Activated T-cell treated with anti-CD3 and anti-CD28 coated beads, Interleukin-2, amount 50 U/mL, for 1 hour (primary cell): ENCODE measurements at places on chromosomes 3 and 15.

DNA sequence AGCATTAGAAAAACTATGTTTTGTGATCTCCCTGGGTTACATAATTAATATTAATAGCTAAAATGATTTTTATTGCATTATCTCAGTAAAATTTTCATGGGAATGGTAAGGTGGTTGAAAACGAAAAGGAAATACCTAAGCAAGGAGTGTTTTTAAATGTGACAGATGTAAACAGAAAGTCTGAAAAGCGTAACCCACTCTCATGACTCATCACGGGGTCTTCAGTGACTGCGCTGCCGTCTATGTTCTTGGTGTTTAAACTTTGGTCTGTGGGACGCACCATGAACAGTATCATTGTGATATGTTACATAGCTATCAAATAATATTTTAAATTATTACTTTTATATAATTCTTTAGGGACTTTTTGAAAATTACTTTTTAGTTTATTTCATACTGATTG, 19.8 kb downstream of the LRCH3 start:
- no peak for DNase-seq

DNA sequence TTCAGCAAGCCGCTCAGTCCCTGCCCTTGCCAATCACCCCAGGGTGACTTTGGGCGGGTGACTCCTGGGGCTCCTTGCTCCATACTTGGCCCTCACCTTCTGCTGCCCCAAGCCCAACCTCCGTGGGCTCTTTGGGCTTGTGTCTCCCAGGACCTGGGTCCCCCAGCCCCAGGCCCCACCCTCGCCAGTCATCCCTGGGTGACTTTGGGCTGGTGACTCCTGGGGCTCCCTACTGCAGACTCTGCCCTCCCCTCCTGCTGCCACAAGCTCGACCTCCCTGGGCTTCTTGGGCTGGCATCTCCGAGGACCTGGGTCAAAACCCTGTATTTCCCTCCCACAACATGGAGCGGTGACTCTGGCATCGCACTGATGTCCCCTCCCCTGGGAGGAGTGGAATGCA, 151.5 kb downstream of the GOLGA6L4 start:
- no peak for DNase-seq

DNA sequence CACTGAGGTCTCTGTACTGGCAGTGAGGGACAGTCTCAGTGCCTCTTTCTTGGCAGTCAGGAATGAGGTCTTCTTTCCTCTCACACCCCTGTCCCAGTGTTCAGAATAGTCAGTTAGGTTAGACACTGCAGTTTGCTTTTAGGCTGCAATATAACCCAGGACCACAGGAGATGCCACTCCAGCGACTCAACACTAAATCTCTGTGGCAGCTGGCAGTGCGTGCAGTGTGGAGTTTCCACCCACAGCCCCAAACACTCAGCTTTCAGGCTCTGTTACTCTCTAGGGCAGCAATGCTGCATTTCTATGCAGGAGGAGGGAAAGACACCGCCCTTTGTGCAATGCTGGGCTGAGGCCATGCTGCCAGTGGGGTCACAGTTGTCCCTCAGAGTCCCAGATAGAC, 150.2 kb upstream of the SUCLG2 start:
- no peak for DNase-seq

- DNase-seq: no peak
Measured at GRCh38 chr3:162610261-162610660, 1113.7 kb downstream of the OTOL1 start.

DNA sequence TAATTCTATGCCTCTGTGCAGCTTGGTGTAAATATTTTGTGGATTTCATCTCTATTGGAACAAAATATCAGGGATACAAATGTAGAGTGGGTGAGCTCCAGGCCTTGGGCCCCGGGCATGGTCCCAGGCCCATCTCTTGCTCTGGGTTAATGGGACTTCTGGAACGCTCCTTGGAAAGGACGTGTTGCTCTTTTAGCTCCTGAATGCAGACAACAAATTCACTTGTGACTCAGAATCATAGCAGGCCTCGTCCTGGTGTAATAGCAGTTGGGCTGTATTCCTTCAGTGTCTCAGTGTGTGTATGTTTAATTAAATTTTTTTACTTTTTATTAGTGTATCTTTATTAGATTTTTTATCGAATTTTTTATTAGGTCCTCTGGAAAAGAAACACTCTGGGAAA, 266.7 kb upstream of the C2CD4B start:
- DNase-seq: no peak

- no peak for DNase-seq
Measured at GRCh38 chr3:25581823-25582222, 82.9 kb downstream of the TOP2B start.

- no peak for DNase-seq
Measured at GRCh38 chr3:114104414-114104813, 47.9 kb downstream of the QTRT2 start.

DNA sequence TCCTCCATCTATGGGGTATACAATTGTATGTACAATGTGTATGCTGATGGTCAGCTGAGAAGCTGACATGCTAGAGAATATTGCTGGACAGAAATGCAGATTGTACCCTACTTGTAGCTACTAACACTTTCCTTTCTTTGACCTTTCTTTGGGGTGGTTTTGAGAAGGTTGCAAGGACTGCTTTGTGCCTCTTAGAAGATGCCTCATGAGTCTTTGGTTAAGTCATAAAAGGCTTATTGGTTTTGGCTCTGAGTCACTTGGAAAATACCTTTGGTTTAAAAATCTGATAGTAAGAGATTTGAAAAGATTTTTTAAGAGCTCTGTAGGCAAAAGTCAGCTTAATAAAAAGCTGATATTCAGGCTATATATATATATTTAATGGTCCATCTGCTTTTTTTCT, 71.5 kb downstream of the ZMAT3 start:
- DNase-seq: no peak

DNA sequence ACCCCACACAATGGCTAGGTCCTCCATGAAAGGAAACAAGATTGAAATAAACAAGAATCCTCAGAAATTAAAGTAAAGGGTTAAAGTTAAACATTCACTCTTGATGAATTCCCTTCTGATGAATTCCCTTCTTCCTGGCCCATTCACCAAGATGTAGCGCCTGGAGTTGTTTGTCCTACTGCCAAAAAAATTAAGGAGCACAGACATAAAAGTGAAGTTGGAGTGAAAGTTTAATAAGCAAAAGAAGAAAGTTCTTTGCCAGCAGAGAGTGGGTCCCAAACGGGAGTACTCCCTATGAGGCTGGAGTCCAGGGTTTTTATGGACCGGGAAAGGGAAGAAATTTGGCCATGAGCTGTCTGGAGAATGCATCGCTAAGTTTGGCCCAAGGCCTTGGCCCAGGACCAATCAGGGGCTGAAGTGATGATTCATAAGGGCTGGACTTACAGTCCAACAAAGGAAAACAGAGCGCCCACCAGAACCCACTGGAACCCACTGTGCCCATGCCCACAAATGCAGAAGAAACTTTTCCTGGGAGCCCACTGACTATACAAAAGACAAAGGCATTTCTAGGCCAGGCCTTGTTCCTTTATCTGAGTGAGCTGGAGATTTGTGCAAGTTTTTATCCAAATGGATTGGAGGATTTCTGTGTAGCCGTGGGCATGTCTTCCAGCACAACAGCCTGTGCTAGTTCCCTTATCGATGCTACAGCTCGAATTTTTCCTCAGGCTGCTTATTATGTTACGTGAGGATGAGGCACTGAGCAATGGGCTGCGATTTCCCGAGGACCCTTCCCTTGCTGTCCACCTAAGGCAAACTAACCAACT, 1561.6 kb downstream of the OTOL1 start:
- DNase-seq: no peak

- no peak for DNase-seq
Measured at GRCh38 chr15:90124507-90124906, 22.2 kb upstream of the IDH2 start.

DNA sequence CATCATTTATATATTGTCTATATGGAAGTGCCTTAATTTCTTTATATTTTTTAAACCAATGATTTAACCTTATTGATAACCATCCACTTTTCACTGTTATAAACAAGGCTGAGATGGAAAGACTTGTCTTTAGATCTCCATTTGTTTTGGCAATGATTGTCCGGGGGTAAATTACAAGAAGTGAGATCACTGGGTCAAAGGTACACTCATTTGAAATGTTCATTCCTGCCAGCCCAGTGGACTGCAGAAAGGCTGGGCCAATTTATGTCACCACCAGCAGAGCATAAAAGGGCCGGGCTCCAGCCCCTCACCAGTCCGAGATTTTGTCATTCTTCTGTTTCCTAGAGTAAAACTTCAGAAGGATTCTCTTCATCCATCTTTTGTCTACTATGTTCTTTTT, 93.6 kb upstream of the NEO1 start:
- DNase-seq: no peak

- peak; percentile 26 for DNase-seq
Measured at GRCh38 chr15:83207009-83207659, 489 bp downstream of the HDGFL3 start.

GRCh38 chr15:63497642-63498467, 6.5 kb upstream of the USP3 start:
- DNase-seq: peak; percentile 72

DNA sequence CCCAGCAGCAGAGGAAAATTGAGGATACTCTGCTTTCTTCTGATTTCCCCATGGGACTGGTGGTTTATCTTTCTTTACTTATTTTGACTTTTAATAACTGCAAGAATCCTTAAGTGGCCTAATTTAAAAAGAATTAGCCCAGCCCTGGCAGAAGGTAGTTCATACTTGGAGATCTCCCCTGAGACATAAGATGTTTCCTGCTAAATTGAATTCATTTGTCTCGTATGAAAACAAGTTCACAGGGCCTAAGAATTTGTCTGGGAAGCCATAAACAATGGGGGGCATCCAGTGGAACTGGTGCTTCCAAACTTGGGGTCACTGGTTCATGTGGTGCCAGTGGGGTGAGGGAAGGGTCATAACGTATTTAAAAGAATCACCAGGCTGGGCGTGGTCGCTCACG, 283.1 kb upstream of the RASGRP1 start:
- DNase-seq: no peak

- no peak for DNase-seq
Measured at GRCh38 chr3:103991461-103992115, 1375.1 kb upstream of the ALCAM start.

GRCh38 chr15:63348392-63348791, 33.3 kb downstream of the CA12 start:
- no peak for DNase-seq

GRCh38 chr3:24490151-24490550, 4.5 kb downstream of the THRB start:
- no peak for DNase-seq

DNA sequence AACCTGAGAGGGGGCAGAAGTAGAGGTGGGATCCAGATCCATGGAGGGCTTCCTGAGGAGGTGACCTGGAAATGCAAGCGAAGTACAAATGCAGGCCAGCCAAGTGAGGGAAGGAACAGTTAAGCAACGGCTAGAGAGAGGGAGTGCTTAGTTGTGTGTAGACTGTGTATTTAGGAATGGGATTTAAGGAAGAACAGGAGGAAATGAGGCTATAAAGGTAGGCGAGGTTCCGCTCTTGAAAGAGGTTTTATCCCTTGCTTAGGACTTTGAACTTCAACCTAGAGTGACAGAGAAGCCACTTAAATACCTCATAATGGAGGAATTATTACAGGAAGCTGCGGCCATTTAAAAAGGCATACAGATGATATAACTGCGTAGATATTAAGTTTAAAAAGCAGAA, 295.1 kb downstream of the THSD4 start:
- DNase-seq: no peak

DNA sequence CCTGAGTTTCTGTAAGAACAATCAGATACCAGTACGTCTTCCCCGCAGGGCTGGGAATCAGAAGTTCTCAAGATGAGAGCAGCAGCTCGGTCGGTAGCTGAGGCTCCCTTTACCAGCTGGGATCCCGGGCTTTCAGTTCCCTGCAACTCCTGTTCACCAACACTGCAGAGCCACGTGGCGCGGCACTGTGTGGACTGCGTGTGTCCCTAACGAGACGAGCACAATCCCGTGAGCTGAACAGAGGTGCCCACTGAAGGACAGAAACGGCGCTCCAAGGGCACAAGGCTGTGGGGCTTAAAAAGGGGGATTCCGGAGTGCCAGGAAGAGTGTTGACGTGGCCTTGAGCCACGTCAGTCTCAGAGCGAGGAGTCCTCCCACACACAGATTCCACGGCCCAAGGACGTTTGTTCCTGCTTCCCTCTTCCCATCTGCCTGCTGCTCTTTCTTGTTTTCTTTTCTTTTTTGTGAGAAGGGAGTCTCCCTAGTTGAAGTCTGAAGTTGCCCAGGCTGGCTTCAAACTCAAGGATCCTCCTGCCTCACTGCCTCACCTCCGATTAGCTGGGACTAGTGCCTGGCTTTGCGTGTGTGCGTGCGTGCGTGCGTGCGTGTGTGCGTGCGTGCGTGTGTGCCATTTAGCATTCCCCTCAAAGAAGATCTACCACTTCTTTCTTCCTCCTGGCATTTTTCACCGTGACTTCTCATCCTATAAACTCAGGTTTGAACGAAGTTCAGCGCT, 37.1 kb upstream of the RPL35A start:
- DNase-seq: no peak

DNA sequence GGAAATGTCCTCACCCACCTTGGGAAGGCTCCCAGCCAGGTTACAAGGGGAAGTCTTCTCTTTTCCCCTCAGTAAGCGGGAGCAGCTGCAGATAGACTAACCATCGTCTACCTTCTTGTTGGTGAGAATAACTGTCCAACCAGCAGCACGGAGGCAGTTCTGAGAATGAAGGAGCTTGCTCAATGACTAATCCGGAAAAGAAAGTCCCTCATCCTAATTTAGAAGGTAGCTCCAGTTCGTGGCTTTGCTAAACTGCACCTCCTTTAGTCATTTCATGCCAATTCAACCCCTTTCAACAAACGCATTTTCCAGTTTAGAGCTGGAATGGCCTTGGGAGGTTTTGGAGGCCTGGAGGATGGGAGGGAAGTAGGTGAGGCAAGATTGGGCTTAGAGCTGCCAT, 527.4 kb upstream of the PROK2 start:
- DNase-seq: no peak

DNA sequence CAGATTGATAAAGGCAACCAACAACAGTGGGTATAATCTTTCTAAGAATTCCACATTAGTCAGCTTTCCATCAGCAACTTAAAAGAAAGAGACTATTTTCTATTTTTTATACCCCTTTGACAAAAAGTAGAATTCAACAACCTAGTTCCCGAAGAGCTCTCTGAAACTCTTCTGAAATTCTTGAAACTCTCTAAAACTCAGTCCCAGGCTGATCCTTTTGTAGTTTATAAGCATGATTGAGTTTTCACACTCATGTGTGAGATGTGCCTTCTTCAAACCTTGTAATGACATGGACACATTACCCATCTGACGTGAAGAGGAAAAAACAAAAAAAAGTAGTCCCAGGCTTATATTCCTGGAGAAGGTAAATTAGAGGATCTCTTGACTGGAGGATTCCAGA, 31.4 kb downstream of the RAF1 start:
- no peak for DNase-seq

GRCh38 chr15:56719774-56720555, 13.3 kb downstream of the ZNF280D start:
- DNase-seq: no peak

GRCh38 chr15:29424118-29424517, 154.5 kb upstream of the NSMCE3 start:
- DNase-seq: no peak

GRCh38 chr3:69972672-69973071, 26.9 kb upstream of the SAMMSON start:
- no peak for DNase-seq

- DNase-seq: no peak
Measured at GRCh38 chr3:852033-852432, 240.8 kb upstream of the CNTN6 start.
